T-helper 17 cell (primary cell): ENCODE measurements at places on chromosomes 6 and 20. TPM values are rescaled to one million over a fixed set of nuclear protein-coding genes. Genes with fewer than 3 reads are reported as not detected.
A peak's percentile ranks its signal among the peaks of the same experiment; 100 is the strongest.

TOMM34 gene
- total RNA-seq: 9.1 TPM

FBXO5 gene
- total RNA-seq: 4.5 TPM

KHDC1 gene
- total RNA-seq: 0.52 TPM

GRCh38 chr6:4776493-4777393, 539 bp downstream of the CDYL start:
- H3K4me1 ChIP-seq: peaks cover 34% of the 10 kb centered on the region
- H3K27ac ChIP-seq: no peak overlapping the region
- no peaks in the 10 kb centered on the region for H3K36me3 ChIP-seq

HLA-DQB1 gene
- total RNA-seq: 16.2 TPM

- H3K27ac ChIP-seq: no peak overlapping the region
- no peak for DNase-seq
- no peak overlapping the region for H3K4me3 ChIP-seq
These were observed 19.9 kb downstream of the TGM2 start for GRCh38 chr20:38144974-38145728.

- no peaks in the 10 kb centered on the region for H3K27me3 ChIP-seq
- H3K4me1 ChIP-seq: peaks cover 6% of the 10 kb centered on the region
- H3K4me3 ChIP-seq: no peak overlapping the region
- H3K27ac ChIP-seq: no peak overlapping the region
- peaks cover 2% of the 10 kb centered on the region for H3K36me3 ChIP-seq
These were observed 190.7 kb downstream of the PLCB1 start for GRCh38 chr20:8322662-8323217.

DNA sequence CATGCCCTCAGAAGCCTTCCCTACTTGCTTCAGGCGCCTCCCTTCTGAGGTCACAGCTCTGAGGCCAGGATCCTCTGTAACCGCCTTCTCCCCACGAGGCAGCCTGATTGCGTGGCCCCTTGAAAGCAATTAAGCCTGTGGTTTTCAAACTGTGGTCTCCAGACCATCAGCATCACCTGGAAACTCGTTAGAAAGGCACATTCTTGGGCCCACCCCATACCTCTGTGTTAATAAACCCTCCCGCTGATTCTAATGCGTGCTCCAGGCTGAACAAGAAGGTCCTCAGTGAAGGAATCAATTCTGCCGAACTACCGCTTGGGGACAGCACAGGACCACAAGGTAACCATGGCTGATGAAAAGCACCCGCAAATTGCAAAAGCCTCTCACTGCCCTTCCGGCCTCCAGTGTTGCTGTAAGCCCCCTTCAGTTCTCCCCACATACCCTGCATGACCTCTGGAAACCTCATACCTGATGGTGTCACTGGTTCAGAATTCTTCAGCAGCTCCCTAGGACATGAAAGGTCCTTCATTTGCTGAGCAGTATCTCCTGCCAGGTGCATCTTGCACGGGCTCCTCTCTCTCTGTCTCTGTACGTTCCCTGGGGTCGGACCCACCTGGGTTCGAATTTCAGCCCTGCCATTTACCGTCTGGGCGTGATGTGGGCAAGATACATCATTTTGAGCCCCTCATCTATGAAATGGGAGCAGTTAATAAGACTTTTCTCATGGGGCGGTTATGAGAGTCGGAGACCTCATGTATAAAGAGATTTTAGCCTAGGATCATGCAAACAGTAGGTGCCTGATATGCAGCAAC, 93.3 kb upstream of the RNF24 start:
- H3K27me3 ChIP-seq: peaks cover 22% of the 10 kb centered on the region
- H3K4me1 ChIP-seq: peaks cover 19% of the 10 kb centered on the region
- DNase-seq: peak; percentile 28
- no peak overlapping the region for H3K4me3 ChIP-seq

PTCRA gene
- total RNA-seq: 35.0 TPM

DNA sequence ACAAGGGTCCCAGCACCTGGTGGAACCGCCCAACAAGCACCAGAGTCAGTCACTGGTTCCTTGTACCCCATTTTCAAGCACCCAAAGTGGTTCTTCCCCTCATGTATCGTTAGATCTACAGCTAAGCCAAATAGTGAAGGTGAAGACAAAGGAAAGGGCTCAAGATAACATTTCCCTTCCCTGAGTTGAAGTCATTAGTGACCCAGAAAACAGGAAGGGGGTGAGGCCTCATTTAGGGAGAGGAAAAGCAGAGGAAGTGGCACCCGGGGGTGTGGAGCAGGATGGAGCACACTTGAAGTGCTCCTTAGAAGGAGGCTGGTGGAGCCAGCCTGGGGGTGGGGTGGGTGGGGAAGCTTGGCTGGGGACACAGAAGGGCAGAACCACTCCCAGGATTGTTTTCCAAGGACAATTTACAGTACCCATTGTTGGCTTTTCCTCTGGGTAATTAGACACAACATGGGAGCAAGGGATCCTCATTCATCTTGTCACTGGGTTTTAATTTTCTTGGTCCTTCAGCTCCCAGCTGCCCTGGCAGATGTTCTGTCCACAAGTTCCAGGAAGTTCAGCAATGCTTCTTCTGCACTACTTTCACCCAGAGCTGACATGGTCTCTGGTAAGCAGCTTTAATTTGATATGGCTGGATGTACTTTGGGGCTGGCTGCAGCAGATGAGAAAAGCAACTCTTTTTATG, 73.3 kb upstream of the CD93 start:
- H3K27me3 ChIP-seq: no peaks in the 10 kb centered on the region
- peak overlapping the region; percentile 47 for H3K4me3 ChIP-seq
- DNase-seq: no peak
- H3K4me1 ChIP-seq: peaks cover 17% of the 10 kb centered on the region

DNA sequence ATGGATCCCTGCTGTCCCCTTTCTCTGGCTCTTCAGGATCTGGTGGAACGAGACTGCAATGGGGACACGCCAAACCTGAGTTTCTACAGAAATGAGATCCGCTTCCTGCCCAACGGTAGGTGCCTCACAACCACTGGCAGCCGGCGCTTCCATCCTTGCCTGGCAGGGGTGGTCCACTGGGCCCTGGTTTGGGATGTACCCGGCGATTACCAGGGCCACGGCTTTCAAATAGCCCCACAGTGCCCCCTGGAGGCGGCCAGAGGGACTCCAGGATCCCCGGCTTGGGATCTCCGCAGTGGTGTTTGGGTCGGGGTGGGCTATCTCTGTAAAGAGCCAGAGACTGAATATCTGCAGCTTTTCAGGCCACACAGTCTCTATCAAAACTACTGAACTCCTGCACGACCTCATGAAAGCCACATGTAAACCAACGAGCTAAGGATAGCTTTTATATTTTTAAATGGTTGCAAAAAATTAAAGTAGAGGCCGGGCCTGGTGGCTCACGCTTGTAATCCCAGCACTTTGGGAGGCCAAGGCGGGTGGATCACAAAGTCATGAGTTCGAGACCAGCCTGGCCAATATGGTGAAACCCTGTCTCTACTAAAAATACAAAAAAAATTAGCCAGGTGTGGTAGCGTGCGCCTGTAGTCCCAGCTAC, 3.7 kb downstream of the OGFR start:
- H3K4me1 ChIP-seq: peaks cover 21% of the 10 kb centered on the region
- no peaks in the 10 kb centered on the region for H3K27me3 ChIP-seq
- peak overlapping the region; percentile 69 for H3K4me3 ChIP-seq
- peak; percentile 74 for DNase-seq

TNXB gene
- total RNA-seq: 11.4 TPM

HMGN3 gene
- 25.0 TPM for total RNA-seq

DNA sequence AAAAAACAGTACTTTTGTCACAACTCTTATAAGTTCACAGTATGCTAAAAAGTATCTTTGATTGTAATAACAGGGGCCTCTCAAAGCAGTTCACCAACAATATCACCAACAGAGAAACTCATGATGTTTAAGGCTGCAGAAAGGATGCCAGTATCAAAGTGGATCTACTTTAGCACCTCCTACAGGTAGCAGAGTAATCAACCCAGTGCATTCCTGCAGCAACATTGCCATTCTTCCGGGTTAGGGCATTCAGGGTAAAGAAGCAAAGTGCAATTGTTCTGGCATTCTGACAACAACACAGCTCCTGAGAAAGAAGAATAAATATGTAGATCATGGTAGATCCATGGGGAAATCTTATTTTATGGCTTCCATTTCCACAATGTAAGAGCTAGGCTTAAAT, 7.6 kb upstream of the SLC17A4 start:
- no peak overlapping the region for H3K27ac ChIP-seq
- H3K4me1 ChIP-seq: peaks cover 3% of the 10 kb centered on the region
- H3K4me3 ChIP-seq: no peak overlapping the region
- no peaks in the 10 kb centered on the region for H3K27me3 ChIP-seq

- H3K4me3 ChIP-seq: peak overlapping the region; percentile 80
- H3K4me1 ChIP-seq: peaks cover 20% of the 10 kb centered on the region
- no peaks in the 10 kb centered on the region for H3K27me3 ChIP-seq
- no peak for DNase-seq
These were observed 105.8 kb downstream of the SLX4IP start for GRCh38 chr20:10540636-10541493.

DNA sequence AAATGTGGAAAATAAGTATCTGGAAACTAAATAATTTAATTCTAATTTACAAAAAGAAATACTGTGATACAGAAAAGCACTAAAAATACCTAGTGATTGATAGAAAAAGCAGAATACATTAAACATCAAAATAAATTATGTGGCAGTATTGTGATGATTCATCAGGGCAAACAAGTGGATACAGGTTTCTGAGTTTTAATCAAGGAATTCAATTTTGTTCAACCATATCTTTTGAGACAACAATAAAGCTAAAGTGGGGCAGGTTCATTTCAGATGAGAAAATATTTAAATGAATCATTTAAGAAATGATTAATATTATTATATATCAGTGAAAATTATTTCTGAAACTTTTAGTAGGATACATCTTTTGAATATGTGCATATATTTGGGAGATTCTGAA, 49.8 kb downstream of the GRIK2 start:
- DNase-seq: no peak
- no peaks in the 10 kb centered on the region for H3K27me3 ChIP-seq
- no peak overlapping the region for H3K27ac ChIP-seq
- no peaks in the 10 kb centered on the region for H3K4me1 ChIP-seq
- no peak overlapping the region for H3K4me3 ChIP-seq

BLOC1S5 gene
- total RNA-seq: 11.7 TPM

GRCh38 chr20:38225900-38226263, 34.7 kb downstream of the KIAA1755 start:
- H3K27ac ChIP-seq: no peak overlapping the region
- no peak for DNase-seq
- peaks cover 10% of the 10 kb centered on the region for H3K4me1 ChIP-seq
- H3K36me3 ChIP-seq: peaks cover 1% of the 10 kb centered on the region
- H3K27me3 ChIP-seq: peaks cover 47% of the 10 kb centered on the region

- H3K27me3 ChIP-seq: peaks cover 21% of the 10 kb centered on the region
- DNase-seq: no peak
- no peak overlapping the region for H3K27ac ChIP-seq
- H3K4me1 ChIP-seq: no peaks in the 10 kb centered on the region
- no peaks in the 10 kb centered on the region for H3K36me3 ChIP-seq
These were observed 438.1 kb downstream of the BCKDHB start for GRCh38 chr6:80544555-80544954.

GPR6 gene
- not detected for total RNA-seq

COL10A1 gene
- total RNA-seq: not detected

FOXF2 gene
- not detected for total RNA-seq

SLC4A11 gene
- total RNA-seq: 1.3 TPM

DNA sequence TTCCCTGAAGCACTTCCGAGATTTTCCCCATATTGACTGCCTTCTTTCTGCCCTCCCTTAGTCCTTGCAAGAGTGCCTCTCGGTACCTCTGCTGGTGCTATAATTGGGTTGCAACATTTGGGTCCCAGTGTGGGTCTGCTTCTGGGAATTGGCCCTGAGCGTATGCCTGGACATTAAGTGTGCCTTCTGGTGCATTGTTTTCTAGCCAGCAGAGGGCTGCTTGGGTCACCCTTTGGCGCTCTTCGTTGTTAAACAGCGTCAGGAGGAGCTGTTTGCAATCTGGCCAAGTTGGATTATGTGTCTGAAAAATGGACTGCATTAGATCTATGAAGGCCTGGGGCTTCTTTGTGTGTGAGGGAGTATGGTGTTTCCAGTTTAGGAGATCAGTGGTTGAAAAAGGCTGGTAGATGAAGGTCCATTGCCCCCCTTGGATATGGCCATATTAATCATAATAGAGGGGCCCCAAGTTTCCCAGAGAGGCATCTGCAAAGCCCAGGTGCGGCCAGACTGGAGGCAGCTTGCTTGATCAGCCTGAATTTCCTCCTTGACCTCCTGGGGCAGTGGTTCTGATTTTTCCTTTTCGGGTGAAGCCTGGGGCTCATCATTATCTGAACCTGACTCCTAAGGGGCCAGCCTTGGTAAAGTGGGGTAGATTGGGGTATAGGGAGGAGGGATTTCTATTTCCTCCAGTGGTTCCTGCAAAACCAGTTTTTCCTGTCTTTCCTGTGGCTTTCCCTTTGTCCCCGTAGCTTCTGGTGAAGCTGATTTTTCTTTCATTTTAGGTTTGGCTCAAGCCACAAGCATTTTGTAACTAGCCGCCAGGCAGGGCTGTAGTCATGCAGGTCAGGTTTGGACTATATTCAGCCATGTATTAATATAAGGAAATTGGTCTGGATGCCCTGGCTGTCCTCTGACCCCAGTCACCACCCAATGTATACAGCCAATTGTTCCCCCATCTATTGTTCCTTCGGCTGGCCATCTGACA, 85.4 kb upstream of the GPR6 start:
- peaks cover 24% of the 10 kb centered on the region for H3K27me3 ChIP-seq
- no peak overlapping the region for H3K4me3 ChIP-seq
- no peak for DNase-seq
- peaks cover under 1% of the 10 kb centered on the region for H3K4me1 ChIP-seq
- H3K27ac ChIP-seq: no peak overlapping the region

GRCh38 chr6:4606821-4607704, 169.1 kb upstream of the CDYL start:
- peaks cover 44% of the 10 kb centered on the region for H3K27me3 ChIP-seq
- DNase-seq: no peak
- no peak overlapping the region for H3K4me3 ChIP-seq
- no peaks in the 10 kb centered on the region for H3K4me1 ChIP-seq
- H3K27ac ChIP-seq: no peak overlapping the region
- no peaks in the 10 kb centered on the region for H3K36me3 ChIP-seq

CST2 gene
- not detected for total RNA-seq

PARD6B gene
- total RNA-seq: 6.8 TPM

HLA-C gene
- 2,634 TPM for total RNA-seq

GRCh38 chr20:62734326-62734725, 25.7 kb downstream of the NTSR1 start:
- no peak for DNase-seq
- H3K4me1 ChIP-seq: peaks cover 3% of the 10 kb centered on the region
- no peaks in the 10 kb centered on the region for H3K27me3 ChIP-seq
- H3K4me3 ChIP-seq: no peak overlapping the region
- H3K36me3 ChIP-seq: peaks cover 2% of the 10 kb centered on the region
- H3K27ac ChIP-seq: no peak overlapping the region

DNA sequence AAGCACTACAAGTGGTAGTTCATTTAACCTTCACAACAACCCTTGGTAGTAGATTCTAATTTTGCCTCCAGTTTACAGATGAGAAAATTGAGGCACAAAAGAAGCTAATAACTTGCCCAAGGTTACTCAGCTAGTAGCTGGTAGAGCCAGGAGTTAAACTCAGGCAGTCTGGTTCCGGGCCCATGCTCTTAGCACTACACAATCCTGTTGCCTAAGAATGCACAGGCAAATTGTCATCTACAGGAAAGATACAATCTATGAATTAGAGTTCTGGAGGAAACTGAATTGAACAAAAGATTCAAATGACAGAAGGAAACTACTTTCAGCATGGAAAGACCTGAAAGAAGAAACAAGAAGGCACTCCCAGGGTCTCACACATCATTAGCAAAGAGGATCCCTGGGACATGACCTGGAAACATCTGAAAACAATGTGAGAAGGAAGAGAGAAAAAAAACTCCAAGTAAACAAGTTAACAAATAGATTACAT, 56.8 kb downstream of the ZHX3 start:
- no peaks in the 10 kb centered on the region for H3K27me3 ChIP-seq
- no peak overlapping the region for H3K27ac ChIP-seq
- no peaks in the 10 kb centered on the region for H3K36me3 ChIP-seq

PLA2G7 gene
- not detected for total RNA-seq
